Breast epithelium (tissue), 4 donors: ENCODE measurements at places on chromosomes 1 and 21. TPM values are rescaled to one million over a fixed set of nuclear protein-coding genes. Genes with fewer than 3 reads are reported as not detected.

Gene NPL
- total RNA-seq, result 19.3 TPM

Gene PITHD1
- total RNA-seq, result 62.8 TPM

Gene MYOG
- total RNA-seq, result not detected

Gene LYSMD1
- total RNA-seq, result 14.8 TPM

Gene FAM151A
- not detected for total RNA-seq

Gene BMP8B
- 1.3 TPM for total RNA-seq

DNA sequence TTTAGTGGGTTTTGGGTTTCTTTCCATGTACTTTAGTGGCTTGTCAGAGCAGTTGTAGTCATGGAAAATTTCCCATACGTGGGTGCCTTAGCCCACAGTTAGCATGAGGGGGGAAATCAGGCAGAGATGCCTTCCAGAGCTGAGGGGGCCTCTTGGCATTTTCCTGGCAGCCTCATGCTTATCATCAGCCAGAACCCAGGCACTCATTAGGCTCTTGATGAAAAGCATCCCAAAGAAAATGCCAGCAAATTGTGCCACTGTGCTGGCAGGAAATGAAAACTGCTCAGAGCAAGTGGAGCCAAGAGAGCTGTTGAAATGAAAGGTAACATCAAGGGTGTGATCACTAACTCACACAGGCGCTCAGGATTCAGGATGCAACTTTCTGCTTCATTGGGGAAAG is 128.0 kb downstream of the TNNI3K start:
- DNase-seq, result no peak

GRCh38 chr1:70874063-70874462 is 173.6 kb downstream of the PTGER3 start:
- DNase-seq, result peak; percentile 60

GRCh38 chr1:57010511-57010910 is 44.7 kb upstream of the C8B start:
- no peak for DNase-seq

GRCh38 chr1:206851341-206852010 is 13.9 kb upstream of the IL20 start:
- no peak for DNase-seq

DNA sequence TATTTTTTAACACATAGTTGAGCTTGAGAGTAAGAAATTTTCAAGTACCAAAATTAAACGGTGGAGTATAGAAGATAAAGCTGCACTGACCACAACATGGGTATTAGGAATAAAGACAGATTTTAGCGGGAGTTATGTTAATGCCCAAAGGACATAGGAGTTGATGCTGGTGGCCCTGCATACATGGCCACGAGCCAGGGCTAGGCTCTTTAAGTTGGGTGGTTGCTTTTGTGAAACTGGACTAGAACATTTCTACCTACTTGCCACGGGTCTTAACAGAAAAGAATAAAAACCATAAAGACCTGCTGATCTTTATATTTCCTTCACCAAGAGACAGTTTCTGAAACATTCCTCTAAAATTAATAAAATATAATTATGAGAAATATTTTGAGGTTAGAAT is 14.9 kb downstream of the EDEM3 start:
- no peak for DNase-seq
